Cortex of kidney (tissue), 1 donor: ENCODE measurements at places on chromosomes 3 and 15.

DNA sequence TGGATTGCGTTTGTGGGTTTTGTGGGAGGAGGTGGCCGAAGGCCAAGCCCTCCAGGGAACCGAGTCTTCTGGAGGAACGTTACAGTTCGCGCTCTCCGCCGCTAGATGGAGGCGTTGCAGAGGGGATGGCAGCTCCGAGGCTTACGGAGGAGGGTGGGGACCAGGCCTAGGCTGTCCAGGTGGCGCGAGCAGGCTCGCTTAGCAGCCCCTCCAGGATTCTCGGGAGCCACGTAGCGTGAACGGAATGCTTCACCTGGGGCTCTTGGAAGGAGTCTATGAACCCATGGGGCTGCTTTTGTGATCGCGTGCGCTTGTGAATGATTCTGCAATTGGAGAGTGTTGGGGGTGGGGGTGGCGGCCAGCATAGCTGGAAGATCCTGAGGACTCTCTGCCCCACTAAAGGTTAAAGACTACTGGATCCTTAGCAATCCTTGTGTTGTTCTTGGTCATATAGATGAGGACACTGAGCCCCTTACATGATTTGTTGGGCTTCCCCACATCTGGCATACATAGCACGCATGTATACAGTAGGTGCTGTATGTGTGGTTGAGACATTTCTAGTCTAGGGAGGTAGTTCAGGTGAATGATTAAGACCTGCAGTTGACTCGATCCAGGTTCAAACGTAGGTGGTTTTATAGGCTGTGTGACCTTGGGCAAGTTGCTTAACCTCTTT is 25.7 kb downstream of the FAM3D start:
- no peak for DNase-seq

GRCh38 chr3:9100513-9100894 is 137.2 kb upstream of the RAD18 start:
- DNase-seq = no peak

DNA sequence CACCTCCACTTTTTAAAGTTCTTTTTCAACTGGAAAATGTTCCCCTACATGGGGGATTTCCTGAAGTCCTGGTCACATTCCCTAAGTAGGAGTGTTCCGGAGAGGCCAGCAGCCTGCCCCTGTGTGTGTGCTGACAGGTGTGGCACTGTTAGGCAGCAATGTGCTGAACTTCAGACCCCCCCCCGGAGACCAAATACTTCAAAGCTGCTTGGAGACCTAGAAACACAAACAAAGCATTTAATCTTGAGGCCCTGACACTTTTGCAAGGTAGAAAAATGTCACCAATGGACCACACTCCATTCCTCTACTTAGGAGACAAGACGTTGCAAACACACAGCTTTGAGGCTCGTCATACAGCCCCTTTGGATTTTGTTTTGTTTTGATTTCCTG is 259.6 kb upstream of the CTNNB1 start:
- no peak for DNase-seq

DNA sequence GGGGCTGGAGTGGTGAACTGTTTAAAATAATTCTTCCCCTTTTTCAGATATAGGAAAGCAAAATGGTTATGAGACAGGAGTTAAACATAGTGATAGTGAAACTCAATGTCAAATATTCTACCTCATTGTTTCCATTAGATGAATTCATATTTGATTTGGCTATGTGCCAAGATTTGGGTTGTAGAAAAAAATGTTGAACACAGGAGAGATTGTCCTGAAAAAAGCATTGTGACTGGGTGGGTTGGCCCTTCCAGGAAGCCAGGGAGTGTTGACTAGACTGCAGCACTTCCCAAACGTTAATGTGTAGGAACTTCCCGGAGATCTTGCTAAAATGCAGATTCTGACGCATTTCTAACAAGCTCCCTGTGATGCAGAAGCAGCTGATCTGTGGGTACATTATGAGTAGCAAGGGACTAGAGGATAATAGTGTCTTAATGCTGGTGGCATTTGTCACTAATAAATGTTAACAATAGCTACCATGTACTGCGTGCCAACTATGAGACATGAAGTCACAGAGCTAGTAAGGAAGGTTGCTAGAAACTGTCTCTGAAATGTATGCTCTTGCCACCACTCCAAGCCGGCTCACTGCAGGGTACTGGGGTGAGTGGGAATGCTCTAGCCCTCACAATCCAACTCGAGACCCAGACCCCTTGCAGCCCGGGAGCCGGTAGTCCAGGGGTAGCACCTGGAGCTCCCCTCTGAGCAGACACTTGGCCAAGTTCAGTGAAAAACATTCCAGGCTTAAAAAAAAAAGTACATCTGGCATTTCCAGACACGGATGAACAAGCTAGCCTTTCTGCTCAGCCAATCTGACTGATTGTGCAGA is 120.6 kb downstream of the CD47 start:
- DNase-seq = no peak

DNA sequence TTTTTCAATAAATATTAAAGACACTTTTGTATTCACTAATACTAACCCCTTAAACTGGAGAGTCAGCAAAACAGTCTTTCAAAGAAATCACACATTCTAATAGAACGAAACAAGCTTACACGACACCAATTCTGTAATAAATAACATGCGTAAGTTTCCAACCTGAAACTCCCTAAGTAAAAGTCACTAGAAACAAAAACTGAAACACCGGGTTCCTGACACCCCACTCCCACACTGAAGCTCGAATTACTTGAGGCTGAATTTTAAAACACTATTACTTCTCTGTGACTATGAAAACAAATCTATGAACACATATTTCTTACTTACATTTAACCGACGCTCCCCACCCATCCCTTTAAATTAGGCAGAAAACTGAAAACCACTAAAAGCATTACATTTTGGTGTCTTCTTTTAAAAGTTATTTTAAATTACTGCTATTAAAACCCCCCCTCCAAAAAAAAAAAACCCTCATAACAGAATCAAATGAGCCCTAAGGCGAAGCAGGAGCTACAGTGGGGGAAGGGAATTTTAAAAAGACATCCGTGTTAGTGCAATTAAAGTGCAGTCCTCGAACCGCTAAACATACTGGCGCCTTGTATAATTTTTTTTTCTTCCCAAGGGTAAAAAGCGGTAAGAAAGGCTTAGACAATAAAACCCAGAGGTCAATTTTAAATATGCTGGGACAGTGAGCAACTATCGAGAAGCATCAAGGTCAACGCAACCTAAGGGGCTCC is 878 bp downstream of the SPPL2A start:
- DNase-seq = no peak

DNA sequence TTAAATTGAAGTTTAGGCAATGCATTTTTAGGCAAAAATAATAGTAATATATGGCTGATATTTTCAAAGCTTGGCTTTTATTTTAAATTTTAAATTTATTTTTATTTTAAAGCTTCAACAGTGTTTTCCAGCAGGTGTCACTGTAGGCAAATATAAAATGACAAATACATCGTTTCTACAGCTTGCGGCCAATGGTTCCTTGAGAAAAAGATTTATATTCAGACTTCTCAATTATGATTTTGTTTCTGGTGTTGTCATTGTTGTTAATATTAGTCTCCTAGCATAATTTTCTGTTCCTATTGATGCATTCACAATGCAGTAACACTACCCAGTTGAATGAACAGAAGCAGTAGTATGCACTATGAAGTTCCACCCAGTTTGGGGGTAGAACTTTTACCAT is 220.7 kb upstream of the DNAJC19 start:
- DNase-seq = no peak

DNA sequence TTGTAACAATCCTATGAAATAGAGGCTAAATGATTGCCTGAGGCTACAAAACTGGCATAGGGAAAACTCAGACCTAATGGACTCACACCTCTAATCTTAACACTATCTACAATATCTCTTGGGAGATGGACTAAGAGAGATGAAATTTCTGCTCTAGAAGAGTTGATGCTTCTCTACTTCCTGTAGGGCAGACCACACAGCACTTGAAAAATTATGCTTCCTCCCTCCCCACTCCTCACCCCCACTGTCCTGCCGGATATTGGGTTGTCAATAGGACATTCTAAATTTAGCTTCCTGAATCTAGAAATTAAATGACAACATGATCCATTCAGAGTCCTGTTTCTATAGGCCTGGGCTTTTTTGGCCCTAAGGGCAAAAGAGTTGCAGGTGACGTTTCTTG is 295.6 kb downstream of the GAP43 start:
- DNase-seq = no peak

- no peak for DNase-seq
Observed at GRCh38 chr15:90497376-90497775, 32.3 kb upstream of the CRTC3 start.

DNA sequence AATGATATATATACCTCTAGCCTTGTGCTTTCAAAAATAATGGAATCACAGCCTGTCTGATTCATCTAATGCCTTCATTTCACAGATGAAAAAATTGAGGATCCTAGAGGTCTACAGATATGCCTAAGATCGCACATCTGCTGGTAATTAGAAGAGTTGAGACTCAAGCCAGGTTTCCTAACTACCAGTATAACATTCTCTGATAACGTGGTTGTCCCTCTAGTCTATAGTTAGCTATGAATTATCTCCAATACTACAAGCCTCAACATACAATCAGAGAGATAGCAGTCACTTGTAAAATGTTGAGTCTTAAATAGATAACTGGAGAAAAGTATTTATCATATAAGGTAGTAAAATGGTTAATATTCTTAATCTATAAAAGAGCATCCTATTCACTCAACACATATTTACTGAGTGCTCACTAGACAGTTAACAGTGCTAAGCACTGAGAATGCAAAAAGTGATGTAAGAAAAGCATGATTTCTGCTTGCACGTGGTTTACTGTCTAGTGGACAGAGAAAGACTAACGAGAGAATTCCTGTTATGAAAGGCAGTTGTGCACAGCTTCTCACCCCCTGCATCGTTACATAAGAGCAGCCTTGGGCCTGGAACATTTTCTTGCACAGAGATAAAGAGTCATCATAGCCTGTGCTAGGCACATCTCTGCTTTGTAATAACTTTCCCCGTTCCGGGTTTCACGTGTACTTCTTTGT is 4.9 kb upstream of the ENTPD3 start:
- no peak for DNase-seq

DNA sequence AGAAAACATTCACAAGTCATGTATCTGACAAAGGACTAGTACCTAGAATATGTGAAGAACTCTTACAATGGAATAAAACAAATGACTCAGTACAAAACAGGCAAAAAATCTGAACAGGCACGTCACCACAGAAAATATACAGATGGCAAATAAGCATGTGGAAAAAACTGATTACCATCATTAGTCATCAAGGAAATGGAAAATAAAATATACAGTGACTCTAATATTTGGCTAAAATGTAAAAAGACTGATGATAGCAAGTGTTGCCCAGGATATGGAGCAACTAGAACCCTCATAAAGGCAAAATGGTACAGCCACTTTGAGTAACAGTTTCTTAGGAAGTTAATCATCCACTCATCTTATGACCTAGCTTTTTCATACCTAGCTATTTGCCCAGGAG is 95.8 kb upstream of the ABHD17C start:
- no peak for DNase-seq

DNA sequence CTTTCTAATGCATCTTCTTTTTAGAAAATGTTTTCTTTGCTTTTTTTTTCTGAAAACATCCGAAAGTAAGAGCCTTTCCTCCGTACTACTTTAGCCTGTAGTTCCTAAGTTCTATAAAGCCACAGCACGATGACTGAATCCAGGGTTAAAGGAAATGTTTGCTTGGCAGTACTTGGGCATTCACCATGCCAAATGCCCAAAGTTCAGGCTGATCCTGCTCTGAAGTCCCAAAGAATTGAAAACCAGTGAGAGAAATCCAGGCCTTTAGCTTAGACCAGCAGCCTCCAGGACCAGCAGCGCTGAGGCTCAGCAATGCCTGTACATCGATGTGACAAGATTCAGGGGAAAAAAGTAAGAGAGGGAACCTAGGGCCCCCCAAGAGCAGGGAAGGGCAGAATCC is 35.1 kb downstream of the CCK start:
- DNase-seq = no peak

GRCh38 chr3:52325686-52326085 is 9.6 kb downstream of the DNAH1 start:
- DNase-seq = no peak

DNA sequence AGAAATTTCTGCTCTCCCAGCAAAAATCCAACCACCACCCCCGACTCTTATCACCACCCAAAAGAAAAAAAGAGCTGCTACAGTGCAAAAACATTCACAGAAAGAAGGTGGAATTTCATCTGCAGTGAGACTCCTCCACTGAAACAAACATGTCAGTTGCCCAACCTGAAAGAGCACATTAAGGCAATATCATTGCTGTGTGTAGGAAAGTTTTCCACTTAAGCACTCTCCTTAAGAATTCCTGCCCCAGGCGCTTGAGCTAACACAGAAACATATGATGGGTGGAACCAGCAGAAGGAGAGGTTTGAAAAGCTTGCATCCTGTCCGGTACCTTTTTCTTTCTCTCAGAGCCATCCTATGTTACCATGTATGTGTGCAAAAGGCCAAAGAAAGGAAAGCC is 200.8 kb upstream of the GADL1 start:
- DNase-seq = no peak

DNA sequence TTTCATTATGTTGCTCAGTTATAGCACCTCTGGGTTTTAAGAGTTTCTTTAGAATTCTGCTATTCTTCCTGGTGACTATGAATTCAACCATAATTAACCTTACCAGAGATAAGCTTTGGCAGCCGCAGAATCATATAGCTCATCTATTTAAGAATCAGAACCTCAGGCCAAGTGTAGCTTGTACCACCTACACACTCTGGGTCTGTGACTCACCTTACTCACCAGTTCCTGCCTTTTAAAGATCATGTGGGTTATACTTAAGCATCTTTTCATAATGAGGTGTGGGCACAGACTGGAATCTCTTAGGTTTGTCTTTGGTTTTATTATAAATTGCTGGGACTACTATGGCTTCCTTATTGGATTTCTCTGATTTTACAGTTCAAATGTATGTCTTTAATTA is 21.9 kb downstream of the CDV3 start:
- no peak for DNase-seq

DNA sequence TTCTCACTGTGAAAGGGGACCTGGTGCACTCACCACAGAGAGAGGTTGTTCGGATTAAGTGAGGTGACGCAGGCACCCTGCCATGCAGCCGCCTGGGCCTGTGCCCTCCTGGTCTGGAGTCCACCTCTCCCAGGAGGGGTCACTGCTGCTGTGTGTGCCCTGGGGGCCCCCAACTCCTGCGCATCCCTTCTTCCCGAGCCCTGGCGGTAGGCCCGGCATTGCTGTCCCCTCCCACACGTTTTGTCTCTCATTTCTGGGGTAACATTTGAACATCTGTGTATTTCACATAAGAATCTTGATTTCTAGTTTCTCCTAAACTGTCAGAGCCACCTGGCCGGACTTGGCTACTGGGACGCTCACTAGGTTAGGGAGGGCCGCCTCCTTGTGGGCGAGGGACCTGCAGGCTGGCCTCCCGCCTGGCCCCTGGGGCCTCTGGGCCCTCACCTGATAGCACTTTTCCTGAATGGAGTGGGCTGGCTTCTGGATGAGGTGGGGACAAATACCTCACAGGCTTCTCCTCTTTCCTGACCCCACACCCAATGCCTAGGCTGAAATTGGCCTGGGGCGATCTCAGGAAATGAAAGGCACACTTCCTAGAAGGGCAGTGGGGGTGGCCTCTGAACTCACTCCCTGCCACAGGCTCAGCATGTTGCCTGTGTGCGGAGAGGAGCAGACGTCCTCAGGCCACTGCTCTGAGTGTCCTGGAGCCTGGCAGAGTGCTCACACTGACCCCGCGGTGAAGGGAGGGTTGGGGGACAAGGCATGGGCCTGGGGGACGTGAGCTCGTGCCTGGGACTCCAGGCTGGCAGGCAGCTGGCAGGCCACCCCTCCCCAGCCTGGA is 104.2 kb upstream of the PRR23E start:
- DNase-seq = no peak

GRCh38 chr15:69288531-69289341 is 10.0 kb upstream of the PAQR5 start:
- no peak for DNase-seq

- DNase-seq = no peak
Observed at GRCh38 chr3:100525753-100526612, 33.6 kb downstream of the TMEM45A start.
